ENCODE measurements at places on chromosomes 5 and 9.

GRCh38 chr5:3393920-3394597, 201.6 kb upstream of the IRX1 start:
- DNase-seq, result no peak

DNA sequence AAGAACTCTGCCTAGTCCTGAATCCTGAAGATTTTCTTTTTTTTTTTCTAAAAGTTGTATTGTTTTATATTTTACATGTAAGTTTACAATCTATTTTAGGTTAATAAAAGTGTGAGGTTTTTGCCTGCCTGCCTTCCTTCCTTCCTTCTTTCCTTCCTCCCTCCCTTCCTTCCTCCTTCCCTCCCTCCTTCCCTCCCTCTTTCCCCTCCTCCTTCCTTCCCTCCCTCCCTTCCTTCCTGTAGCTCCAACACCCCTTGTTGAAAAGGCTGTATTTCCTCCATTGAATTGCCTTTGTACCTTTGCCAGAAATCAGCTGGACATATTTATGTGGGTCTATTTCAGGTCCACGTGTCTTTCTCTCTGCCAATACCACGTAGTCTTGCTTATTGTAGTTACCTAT, 46.6 kb downstream of the CACNA1B start:
- no peak for DNase-seq

DNA sequence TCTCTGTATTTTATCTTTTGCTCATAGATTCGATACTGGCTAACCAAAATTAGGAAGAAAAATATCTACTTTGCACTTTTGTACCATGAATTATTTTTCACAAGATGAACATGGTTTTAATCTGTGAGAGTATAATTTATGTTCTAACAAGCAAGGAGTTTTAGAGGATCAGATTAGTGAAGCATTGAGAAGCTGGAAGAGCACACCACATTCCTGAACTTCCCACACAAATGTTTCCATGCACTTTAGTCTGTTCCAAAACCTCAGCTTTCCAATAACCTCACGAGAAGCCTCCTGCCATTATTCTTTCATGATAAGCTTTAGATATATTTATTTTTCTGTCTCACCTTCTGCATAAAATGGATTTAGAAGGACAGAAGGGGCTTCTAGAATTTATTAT, 98.7 kb upstream of the MPDZ start:
- DNase-seq, result no peak

GRCh38 chr5:103128202-103128601, 8.1 kb downstream of the PPIP5K2 start:
- DNase-seq, result no peak

GRCh38 chr5:91114658-91115057, 268.5 kb downstream of the ARRDC3 start:
- DNase-seq, result no peak

- DNase-seq, result no peak
These were observed 129.1 kb downstream of the DOCK8 start for GRCh38 chr9:343773-344172.

GRCh38 chr5:164721116-164721515, 1215.7 kb downstream of the MAT2B start:
- DNase-seq, result no peak

DNA sequence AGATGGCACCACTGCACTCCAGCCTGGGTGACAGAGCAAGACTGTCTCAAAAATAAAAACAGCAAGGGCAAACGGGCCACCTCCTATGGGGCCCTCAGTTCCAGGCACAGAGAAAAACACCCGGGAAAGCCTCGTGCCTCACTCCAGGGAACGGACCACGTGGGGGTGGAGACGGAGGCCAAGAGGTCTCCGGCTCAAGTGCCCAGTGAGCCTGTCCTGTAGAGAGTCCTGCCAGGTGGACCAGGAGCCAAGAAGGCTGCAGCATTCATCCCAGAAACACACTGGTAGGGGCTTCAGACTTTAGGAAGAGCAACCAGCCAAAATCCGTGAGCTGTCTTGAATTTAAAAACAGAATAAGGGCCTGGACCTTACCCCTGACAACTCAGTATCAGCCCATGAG, 63.8 kb downstream of the C5orf15 start:
- no peak for DNase-seq

- no peak for DNase-seq
These were observed 2.0 kb downstream of the RNF44 start for GRCh38 chr5:176535101-176535663.

GRCh38 chr5:89449392-89450148, 566.6 kb upstream of the MEF2C start:
- no peak for DNase-seq

DNA sequence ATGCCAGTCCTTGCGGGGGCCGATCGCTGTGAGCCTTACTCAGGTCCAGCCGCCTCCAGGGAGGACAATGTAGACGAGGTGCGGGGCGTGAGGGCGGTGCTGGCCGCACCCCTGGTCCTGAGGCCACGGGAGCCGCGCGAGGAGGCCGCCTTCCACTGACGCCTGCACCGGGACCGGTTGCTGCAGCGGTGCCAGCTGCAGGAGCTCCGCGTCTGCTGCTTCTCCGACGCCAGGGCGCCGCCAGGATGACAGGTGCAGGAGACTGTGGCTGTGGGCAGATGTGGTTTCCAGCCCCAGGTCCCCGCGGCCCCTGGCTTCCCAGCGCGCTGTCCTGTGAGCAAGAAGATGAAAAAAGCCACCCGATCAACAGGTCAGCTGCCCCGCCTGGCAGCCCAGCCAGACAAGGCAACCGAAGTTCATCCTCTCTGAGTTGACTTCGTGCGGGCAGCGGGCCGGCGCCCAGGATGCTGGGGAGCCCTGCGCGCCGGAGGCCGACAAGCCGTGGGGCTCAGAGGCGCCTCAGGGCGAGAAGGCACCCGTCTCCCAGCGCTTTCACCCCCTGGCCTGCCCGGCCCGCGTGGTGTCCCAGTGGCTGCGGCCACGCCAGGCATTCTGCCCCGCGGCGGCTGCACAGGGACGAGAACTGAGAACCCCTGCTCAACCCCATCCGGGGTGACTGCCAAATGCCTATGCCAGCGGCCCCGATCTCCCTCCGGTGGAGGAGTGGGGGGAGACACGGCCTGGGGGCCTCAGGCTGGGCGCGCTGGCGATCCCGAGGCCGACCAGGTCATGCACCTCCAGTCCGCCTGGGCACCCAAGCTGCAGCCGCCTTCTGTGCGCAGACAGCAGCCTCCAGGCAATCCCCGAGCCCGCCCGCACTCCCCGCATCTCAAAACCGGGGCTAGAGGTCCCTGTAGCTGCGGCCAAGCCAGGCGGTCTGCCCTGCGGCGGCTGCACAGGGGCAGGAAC, 43.4 kb upstream of the BICD2 start:
- peak; percentile 13 for DNase-seq

DNA sequence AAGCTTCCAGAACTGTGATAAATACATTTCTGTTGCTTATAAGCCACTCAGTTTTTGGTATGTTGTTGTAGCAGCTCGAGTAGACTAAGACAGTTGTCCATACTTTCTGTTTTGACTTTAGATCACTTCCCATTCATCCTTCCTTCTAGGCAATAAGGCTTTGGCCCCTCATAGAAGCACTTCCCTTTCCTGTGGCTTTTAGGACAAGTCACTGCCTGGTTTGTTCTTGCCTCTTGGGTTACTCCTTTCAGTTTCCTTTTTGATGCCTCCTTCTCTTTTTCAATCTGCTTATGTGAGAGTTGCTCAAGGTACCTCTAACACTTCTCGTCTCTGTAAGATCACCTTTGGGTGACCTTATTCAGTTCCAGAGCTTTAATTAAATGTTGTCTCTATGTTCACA, 72.4 kb upstream of the NTRK2 start:
- DNase-seq, result no peak

GRCh38 chr9:98330831-98331230, 75.4 kb upstream of the TBC1D2 start:
- DNase-seq, result no peak

DNA sequence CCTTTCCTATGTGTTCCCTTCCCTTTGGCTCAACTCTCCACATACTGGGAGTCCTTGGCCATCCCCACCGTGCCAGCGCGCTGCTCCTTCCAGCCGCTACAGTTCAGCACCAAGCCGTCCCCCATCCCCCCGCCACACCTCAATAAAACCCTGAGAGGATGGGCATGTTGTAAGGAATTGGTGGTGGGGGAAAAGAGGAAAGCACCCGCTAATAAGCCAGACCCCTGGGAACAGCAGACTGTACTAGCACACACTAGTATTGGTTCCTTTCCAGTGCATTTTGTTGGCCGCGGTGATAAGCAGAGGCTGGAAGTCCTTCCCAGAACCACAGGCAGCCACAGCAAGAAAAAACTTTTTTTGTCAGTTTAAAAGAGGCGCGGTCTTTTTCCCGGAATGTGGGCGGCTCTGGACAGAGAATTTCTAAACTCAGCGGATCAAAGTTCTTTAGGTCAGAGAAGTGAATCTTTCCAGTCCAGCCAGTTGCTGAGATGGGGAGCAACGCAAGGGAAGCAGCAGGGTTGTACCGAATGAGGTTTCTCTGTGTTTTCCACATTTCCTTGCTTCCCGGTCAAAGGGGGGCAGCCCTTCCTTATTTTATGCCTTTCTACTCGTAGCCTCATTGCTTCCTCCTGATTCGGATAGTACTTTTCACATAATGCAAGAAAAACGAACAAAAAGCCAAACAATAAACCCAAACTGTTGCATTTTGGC, 2.1 kb downstream of the CHSY3 start:
- DNase-seq, result no peak

DNA sequence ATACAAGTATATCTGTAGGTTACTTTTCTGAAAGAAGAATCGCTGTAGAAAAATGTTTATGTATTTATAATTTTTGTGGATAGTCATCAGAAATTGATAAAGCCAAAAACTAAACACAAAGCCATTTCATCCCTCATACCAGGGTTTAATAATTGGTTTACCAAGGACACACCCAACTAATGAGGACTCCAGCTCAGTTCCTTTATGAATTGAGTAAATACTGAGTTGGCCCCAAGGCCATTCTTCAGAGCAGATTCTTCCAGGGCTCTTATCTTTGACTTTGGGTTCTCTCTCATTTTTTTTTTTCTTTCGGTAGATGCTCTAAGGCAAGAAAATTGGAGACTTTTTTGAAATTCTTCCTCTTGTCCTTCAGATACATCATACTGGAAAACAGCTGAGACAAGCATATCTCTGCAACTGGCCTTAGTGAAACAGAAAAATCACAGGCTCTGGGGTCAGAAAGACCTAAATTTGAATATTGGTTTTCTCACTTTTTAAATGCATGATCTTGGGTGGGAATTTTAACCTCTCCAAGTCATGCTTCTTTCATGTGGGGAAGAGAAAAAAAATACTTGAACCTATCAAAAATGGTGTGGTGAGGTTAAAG, 401.8 kb downstream of the ARHGEF28 start:
- no peak for DNase-seq

DNA sequence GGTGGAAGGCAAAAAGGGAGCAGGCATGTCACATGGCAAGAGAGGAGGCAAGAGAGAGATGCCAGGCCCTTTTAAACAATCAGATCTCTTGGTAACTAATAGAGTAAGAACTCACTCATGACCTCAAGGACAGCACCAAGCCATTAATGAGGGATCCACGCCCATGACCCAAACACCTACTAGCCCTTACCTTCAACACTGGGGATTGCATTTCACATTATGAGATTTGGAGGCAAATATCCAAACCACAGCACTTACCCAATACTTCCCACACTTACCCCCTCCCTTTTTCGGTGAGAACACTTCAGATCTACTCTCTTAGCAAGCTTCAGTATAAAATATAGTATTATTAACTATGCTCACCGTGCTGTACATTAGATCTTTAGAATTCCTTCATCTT, 41.9 kb downstream of the ZNF354A start:
- DNase-seq, result no peak

DNA sequence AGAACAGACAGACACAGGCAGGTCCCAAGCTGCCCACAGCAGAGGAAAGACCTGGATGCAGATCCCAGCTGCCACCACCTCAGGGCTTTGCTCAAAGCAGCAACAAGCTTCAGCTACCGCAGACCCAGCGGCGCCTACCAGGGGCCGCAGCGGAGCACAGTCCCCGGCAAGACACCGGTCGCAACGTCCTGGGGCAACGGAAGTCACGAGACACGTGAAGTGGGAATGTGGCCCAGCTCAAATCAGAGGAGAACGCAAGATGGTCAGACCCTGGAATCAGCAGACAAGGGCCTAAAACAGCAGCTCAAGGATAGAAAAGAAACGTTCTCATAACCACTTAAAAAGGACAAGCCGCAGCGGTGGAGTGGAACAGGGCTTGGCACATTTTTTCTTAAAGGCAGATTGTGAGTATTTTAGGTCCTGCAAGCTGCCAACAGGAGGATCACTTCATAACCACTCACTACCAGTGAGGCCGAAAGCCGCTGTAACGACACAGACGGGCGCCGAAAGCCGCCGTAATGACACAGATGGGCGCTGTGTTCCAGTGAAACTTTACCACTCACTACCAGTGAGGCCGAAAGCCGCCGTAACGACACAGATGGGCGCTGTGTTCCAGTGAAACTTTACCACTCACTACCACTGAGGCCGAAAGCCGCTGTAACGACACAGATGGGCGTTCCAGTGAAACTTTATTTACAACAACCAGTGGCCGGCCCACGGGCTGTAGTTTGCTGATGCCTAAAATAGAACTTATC, 21.7 kb downstream of the SLC9A3 start:
- DNase-seq, result no peak

- no peak for DNase-seq
These were observed 5.0 kb downstream of the MAMDC4 start for GRCh38 chr9:136857166-136857565.

GRCh38 chr9:95718263-95718662, 157.2 kb upstream of the ERCC6L2 start:
- no peak for DNase-seq

DNA sequence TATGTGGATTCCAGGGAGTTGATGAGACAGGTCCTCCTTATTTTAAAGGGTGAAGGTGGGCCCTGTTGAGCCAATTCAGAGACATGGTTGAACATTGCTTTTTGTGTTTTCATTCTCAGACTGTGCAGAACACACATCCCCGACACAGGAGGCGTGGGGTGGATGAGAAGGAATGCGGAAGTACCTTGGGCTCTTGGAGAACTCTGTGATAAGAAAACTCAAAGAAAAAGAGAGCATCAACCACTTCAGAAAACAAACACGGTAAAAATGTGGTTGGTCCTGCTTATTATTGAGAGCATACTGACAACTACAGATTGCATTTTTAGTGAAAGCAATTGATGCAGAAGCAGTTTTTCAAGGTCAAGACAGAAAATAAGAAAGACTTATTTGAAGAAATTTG, 659.8 kb downstream of the IRX1 start:
- DNase-seq, result no peak

DNA sequence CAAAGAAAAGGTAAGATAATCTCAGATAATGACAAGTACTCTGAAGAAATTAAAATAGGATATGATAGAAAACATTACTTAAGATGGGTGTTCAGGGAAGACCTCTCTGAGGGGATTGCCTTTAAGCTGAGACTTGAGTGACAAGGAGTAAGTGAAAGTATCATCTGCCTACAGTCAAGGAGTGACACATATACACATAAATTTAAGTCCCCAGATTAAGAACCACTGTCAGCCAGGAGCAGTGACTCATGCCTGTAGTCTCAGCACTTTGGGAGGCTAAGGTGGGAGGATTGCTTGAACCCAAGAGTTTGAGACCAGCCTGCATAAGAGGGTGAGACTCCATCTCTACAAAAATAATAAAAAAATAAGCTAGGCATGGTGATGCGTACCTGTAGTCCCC, 19.7 kb upstream of the ANKHD1 start:
- no peak for DNase-seq

- DNase-seq, result no peak
These were observed 111.5 kb upstream of the EQTN start for GRCh38 chr9:27408482-27408881.

GRCh38 chr5:40679913-40680681, at the start of gene PTGER4:
PTGER4 (plus strand) TSS chr5:40679915; CDS start chr5:40680994, 1,079 bp downstream.
- DNase-seq, result no peak
